ENCODE measurements at places on chromosomes 7 and 10.
A peak's percentile ranks its signal among the peaks of the same experiment; 100 is the strongest.

- H3K4me1 ChIP-seq, result no peaks in the 10 kb centered on the region
- H3K36me3 ChIP-seq, result no peaks in the 10 kb centered on the region
- no peaks in the 10 kb centered on the region for H3K27me3 ChIP-seq
- H3K4me3 ChIP-seq, result no peak overlapping the region
- DNase-seq, result no peak
Observed at GRCh38 chr10:10392511-10392910, 625.2 kb upstream of the CELF2 start.

GRCh38 chr10:100878291-100878910 lies 34.4 kb upstream of the SLF2 start:
- no peak overlapping the region for H3K4me3 ChIP-seq
- peak; percentile 51 for DNase-seq
- H3K27me3 ChIP-seq, result peaks cover 12% of the 10 kb centered on the region
- no peaks in the 10 kb centered on the region for H3K36me3 ChIP-seq
- H3K27ac ChIP-seq, result no peak overlapping the region

DNA sequence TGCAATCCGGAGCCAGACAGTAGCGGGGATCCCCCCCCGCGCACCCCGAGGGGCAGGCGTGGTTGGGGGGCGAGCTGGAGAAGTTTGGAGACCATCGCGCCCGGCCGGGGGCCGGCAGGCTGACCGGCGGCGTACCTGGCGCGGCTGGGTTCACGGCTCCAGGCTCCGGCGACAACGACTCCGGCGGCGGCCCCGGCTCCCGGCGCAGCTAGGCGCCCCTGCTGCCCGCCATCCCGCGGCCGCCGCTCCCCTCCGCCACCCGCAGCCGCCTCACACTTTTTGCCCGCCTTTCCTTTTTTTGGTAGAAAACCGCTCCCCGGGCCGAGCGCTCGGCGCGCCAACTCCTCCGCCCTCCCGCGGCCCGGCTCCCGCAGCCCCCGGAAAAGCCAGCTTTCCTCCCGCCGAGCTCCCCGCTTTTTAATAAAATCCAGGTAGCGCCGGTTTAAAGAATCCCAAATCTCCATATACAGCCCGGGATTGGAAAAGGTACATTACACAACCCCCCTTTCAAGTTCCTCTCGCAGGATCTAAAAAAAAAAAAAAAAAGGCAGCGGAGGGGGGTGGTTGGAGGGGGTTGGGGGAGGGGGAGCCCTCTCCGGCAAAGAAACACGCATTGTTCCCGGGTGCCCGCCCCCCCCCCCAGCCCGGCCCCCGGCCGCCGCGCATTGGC lies at the start of gene TNRC18:
Gene TNRC18, minus strand, starts transcription at position 529 of the 670 bp plus-strand sequence. CDS start 2,588 bp downstream, outside the sequence.
- H3K4me3 ChIP-seq, result peak within 1 kb of the TSS; percentile 69
- H3K27me3 ChIP-seq, result peaks cover 65% of the 10 kb centered on the region
- no peaks in the 10 kb centered on the region for H3K36me3 ChIP-seq
- no peak for DNase-seq
- H3K4me1 ChIP-seq, result peaks cover 43% of the 10 kb centered on the region

- no peaks in the 10 kb centered on the region for H3K27me3 ChIP-seq
- H3K4me1 ChIP-seq, result peaks cover 16% of the 10 kb centered on the region
- H3K4me3 ChIP-seq, result peak overlapping the region; percentile 22
- H3K36me3 ChIP-seq, result no peaks in the 10 kb centered on the region
- peak overlapping the region; percentile 90 for H3K27ac ChIP-seq
Observed at GRCh38 chr7:134710854-134711624, 64.4 kb downstream of the BPGM start.

- peaks cover 6% of the 10 kb centered on the region for H3K4me1 ChIP-seq
- no peak overlapping the region for H3K4me3 ChIP-seq
- H3K27ac ChIP-seq, result no peak overlapping the region
- H3K36me3 ChIP-seq, result no peaks in the 10 kb centered on the region
- H3K27me3 ChIP-seq, result peaks cover 19% of the 10 kb centered on the region
Observed at GRCh38 chr10:35606430-35606829, 1.3 kb downstream of the GJD4 start.

- H3K4me3 ChIP-seq, result peak overlapping the region; percentile 37
- DNase-seq, result no peak
- peaks cover 24% of the 10 kb centered on the region for H3K4me1 ChIP-seq
- peak overlapping the region; percentile 27 for H3K27ac ChIP-seq
Observed at GRCh38 chr7:76009672-76010600, 15.5 kb upstream of the TMEM120A start.

DNA sequence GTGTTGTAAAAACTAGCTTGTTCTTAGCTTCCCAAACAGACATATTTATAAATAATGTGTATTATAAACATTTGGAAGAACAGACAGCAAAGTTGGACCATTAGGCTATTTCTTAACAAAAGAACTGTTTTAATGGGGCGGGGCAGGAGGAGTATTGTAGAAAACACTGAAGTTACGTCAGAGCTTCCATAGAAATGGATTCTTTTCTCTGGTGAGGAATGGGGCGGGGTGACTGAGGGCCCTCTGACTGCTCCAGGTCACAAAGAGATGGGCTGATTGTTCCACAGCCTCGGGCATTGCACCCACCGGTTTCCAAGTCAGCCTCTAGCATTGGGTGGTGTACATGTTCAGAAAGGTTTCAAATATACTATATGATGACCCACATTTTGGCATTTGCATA lies 36.8 kb upstream of the ADAM12 start:
- H3K27me3 ChIP-seq, result no peaks in the 10 kb centered on the region
- no peaks in the 10 kb centered on the region for H3K36me3 ChIP-seq
- no peak overlapping the region for H3K27ac ChIP-seq
- no peaks in the 10 kb centered on the region for H3K4me1 ChIP-seq
- no peak overlapping the region for H3K4me3 ChIP-seq

DNA sequence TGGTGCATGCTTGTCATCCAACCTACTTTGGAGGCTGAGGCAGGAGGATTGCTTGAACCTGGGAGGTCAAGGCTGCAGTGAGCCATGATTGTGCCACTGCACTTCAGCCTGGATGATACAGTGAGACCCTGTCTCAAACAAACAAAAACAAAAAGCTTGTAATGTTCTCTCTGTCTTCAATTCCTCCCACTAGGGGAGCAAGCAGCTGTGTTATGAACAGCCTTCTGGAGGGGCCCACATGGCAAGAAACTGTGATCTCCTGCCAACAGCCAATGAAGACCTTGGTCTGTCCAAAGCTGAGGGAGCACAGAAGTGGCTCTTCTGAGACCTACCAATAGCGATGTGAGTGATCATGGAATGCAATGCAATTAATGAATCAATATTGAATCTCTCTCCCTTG lies 229.2 kb downstream of the SEC23IP start:
- no peak overlapping the region for H3K27ac ChIP-seq
- H3K4me1 ChIP-seq, result no peaks in the 10 kb centered on the region
- DNase-seq, result no peak
- H3K27me3 ChIP-seq, result peaks cover 7% of the 10 kb centered on the region
- H3K4me3 ChIP-seq, result no peak overlapping the region
- H3K36me3 ChIP-seq, result no peaks in the 10 kb centered on the region

- H3K4me3 ChIP-seq, result no peak overlapping the region
- no peaks in the 10 kb centered on the region for H3K4me1 ChIP-seq
- peaks cover 35% of the 10 kb centered on the region for H3K36me3 ChIP-seq
- no peak for DNase-seq
- no peaks in the 10 kb centered on the region for H3K27me3 ChIP-seq
Observed at GRCh38 chr7:75050501-75050900, 23.1 kb downstream of the RCC1L start.

GRCh38 chr10:73576178-73576889 lies 14.8 kb downstream of the USP54 start:
- H3K27me3 ChIP-seq, result peaks cover 2% of the 10 kb centered on the region
- no peak overlapping the region for H3K4me3 ChIP-seq
- no peak overlapping the region for H3K27ac ChIP-seq
- no peaks in the 10 kb centered on the region for H3K4me1 ChIP-seq

- H3K4me1 ChIP-seq, result peaks cover 84% of the 10 kb centered on the region
- H3K27ac ChIP-seq, result peak overlapping the region; percentile 92
- DNase-seq, result peak; percentile 78
- peaks cover 75% of the 10 kb centered on the region for H3K36me3 ChIP-seq
- H3K27me3 ChIP-seq, result no peaks in the 10 kb centered on the region
- peak overlapping the region; percentile 73 for H3K4me3 ChIP-seq
Observed at GRCh38 chr10:119516381-119517234, 25.9 kb downstream of the RGS10 start.

- no peak overlapping the region for H3K4me3 ChIP-seq
- peaks cover 3% of the 10 kb centered on the region for H3K36me3 ChIP-seq
- H3K27ac ChIP-seq, result peak overlapping the region; percentile 70
Observed at GRCh38 chr7:37362802-37363201, 85.9 kb downstream of the ELMO1 start.

GRCh38 chr7:30650421-30650808 lies 31.8 kb downstream of the CRHR2 start:
- no peak overlapping the region for H3K4me3 ChIP-seq
- no peaks in the 10 kb centered on the region for H3K27me3 ChIP-seq
- H3K27ac ChIP-seq, result no peak overlapping the region
- H3K36me3 ChIP-seq, result peaks cover 3% of the 10 kb centered on the region
- no peak for DNase-seq

DNA sequence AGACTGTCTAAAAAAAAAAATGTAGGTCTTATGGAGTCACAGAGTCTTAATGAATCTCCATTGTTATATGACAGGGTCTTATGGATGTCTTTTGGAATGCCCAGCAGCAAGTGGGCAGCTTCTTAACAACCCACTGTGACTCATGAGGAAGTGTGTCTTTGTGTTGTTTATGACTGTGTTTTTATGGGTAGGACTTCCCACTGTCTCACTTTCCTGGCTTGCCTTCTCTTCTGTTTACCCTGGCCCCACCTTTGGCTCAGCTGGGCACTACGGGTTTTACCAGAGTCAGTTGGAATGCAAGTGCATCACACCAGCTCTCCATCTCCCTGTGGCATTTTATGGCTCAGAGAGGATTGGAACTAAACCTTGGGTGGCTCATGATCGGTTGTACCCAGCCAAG lies 580.5 kb downstream of the AUTS2 start:
- no peak for DNase-seq
- H3K4me3 ChIP-seq, result no peak overlapping the region
- H3K27me3 ChIP-seq, result peaks cover 26% of the 10 kb centered on the region
- H3K4me1 ChIP-seq, result peaks cover 13% of the 10 kb centered on the region

- peak overlapping the region; percentile 57 for H3K4me3 ChIP-seq
- no peaks in the 10 kb centered on the region for H3K27me3 ChIP-seq
- H3K27ac ChIP-seq, result peak overlapping the region; percentile 87
- H3K36me3 ChIP-seq, result peaks cover 42% of the 10 kb centered on the region
- peaks cover 97% of the 10 kb centered on the region for H3K4me1 ChIP-seq
Observed at GRCh38 chr7:100544967-100545359, 6.0 kb downstream of the AGFG2 start.

GRCh38 chr10:97796651-97797050 lies 24.9 kb upstream of the SFRP5 start:
- peak overlapping the region; percentile 55 for H3K4me3 ChIP-seq
- no peaks in the 10 kb centered on the region for H3K27me3 ChIP-seq
- H3K27ac ChIP-seq, result peak overlapping the region; percentile 97

DNA sequence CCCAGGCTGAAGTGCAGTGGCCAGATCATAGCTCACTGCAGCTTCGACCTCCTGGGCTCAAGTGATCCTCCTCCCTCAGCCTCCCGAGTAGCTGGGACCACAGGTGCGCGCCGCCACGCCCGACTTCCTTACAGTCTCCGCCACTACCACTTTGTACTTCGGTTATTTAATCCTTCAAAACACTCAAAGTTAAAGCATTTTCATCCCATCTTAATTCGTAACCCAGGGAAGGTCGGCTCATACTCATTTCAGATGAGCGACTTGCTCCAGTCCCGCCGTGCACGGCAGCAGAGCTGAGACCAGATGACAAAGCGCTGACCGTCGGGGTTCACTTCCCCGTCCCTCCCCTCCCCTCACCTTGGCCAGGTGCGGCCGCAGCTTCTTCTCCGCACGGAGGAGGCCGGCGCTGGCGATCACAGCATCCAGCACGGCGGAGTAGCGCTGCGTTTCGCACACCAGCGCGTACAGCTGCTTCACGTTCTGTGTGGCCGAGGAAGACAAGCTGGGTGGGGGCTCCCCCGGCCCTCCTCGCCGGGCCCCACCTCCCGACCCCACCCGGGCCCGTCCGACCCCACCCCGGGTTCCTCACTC lies 457 bp downstream of the NSUN5 start:
- peak; percentile 23 for DNase-seq
- peak overlapping the region; percentile 96 for H3K27ac ChIP-seq
- H3K27me3 ChIP-seq, result no peaks in the 10 kb centered on the region
- peaks cover 34% of the 10 kb centered on the region for H3K36me3 ChIP-seq

DNA sequence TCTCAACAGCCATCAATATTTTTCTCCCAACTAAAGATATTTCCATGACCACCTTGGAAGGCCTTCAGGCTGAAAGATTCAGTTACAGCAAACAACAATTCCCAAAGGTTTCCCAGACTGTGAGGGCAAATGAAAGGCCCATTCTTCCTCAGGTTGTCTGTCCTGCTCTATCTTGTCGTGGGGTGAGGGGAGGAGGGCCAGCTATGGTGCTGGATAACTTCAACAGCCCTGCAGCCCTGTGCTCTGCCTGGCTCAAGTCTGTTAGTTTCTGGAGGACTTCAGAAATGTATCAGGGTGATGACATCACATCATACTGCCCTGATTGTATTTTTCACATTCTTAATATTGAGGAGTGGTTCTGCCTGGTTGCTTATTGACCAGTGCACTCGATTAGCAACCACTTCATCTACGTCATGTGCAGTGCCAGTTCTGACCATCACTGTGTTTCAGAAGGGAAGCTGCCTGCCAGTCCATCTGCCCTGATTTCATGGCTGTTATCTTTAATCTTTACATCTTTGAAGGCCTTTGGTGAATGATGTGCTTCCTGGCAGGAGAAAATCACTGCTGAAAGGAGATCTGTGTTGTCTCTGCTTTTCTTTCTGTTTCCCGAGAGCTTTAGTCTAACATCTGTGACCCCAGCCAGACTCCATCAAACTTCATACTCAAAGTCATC lies 135.5 kb downstream of the NRF1 start:
- DNase-seq, result no peak
- no peak overlapping the region for H3K27ac ChIP-seq
- no peaks in the 10 kb centered on the region for H3K4me1 ChIP-seq
- no peak overlapping the region for H3K4me3 ChIP-seq
- peaks cover 2% of the 10 kb centered on the region for H3K36me3 ChIP-seq
- no peaks in the 10 kb centered on the region for H3K27me3 ChIP-seq

- peaks cover 3% of the 10 kb centered on the region for H3K27me3 ChIP-seq
- peaks cover 31% of the 10 kb centered on the region for H3K4me1 ChIP-seq
- peak; percentile 15 for DNase-seq
- H3K4me3 ChIP-seq, result no peak overlapping the region
Observed at GRCh38 chr10:44993922-44994751, 6.6 kb upstream of the ZNF22 start.

DNA sequence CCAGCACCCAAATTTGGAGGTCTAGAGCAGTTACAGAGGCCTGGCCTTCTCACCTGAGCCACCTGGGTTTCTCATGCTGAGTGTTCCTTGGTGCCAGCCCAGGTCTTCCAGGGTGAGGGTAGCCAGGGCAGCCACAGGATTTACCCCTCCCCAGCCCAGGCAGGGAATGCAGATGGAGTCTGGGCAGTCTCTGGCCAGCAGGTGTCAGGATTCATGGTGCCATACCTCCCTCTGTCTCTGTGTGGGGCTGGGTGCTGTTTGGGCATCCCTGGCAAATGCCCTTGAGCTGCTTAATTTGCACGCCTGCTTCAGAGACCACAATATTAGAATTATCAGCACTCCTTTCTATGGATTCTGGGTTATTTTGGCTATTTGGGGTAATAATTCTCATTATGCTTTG lies 246.7 kb downstream of the GFRA1 start:
- no peaks in the 10 kb centered on the region for H3K36me3 ChIP-seq
- H3K27me3 ChIP-seq, result no peaks in the 10 kb centered on the region
- H3K27ac ChIP-seq, result no peak overlapping the region
- H3K4me3 ChIP-seq, result no peak overlapping the region

All from activated CD8-positive, alpha-beta T cell treated with anti-CD3 and anti-CD28 coated beads, Interleukin-2, amount 10 ng/mL, durations not matched to agents 7 days and 5 days (primary cell).